Right ventricle myocardium inferior (tissue), 1 donor: ENCODE measurements at places on chromosomes 7 and 10.

DNA sequence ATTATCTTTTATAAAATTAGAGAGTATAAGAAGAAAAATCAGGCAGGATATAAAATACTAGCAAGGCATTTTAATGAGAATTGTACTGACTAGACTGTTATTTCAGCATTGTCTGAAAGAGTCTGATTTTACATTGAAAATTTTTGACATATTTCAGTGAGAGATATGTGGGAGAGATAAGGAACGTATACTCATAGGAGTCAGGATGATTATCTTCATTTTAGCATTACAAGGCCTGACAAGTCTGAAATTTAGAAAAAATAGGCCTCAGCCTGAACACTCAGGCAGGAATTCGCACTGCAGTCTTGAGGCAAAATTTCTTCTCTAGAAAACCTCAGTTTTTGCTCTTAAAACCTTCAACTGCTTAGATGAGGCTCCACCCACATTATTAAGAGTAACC lies 386.0 kb downstream of the HGF start:
- no peak for DNase-seq

GRCh38 chr7:151968357-151968756 lies 12.1 kb downstream of the GALNTL5 start:
- no peak for DNase-seq

DNA sequence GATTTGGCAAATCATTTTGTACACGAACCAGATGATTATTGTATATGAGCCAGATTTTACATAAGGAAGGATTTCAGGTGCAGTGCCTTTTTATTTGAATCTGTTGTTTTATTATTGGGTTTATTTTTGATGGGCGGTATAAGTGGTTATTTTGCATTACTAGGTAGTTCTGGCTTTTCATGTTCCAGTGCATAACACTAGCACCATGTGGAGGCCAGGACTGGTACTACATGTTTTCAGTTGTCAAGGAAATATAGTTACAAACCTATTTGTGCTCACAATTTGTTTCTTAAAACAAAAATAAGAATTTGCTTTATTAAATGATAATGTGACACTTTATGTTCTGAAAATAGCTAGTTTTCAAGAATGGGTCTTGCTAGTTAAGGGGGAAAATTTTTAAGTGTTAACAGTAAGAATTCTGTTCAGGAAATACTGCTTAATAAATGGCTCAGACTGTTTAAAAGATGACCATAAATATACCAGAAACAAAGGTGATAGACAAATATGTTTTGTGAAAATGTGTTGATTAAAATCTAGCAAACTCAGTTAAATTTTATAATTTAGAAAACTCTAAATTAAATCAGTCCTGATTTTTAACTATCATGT lies 7.1 kb upstream of the SEMA3E start:
- no peak for DNase-seq

- DNase-seq = no peak
Measured at GRCh38 chr7:123199883-123200282, at the start of gene SLC13A1. TSS of gene SLC13A1 (minus strand) at chr7:123199969. CDS start at chr7:123199946, 23 bp downstream.

GRCh38 chr7:91266689-91267090 lies 2.5 kb downstream of the FZD1 start:
- DNase-seq = no peak

DNA sequence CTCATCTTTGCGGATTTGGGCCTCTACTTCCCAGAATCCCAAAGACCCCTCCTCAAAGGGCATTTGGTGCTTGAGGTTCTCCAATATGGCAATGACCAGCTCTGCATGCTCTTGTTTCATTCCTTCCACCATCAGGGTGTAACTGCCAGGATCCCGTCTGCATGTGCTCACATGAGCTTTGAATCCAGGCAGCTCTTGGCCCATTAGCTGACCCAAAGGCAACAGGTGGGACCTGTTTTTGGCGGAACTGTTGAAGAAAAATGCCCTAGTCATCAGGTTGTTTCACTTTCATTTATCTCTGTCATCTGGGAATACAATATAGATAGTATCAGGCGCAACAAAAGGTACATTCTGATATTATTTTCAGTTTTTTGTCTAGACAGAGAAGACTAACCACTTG lies 159.1 kb upstream of the TCF7L2 start:
- no peak for DNase-seq

DNA sequence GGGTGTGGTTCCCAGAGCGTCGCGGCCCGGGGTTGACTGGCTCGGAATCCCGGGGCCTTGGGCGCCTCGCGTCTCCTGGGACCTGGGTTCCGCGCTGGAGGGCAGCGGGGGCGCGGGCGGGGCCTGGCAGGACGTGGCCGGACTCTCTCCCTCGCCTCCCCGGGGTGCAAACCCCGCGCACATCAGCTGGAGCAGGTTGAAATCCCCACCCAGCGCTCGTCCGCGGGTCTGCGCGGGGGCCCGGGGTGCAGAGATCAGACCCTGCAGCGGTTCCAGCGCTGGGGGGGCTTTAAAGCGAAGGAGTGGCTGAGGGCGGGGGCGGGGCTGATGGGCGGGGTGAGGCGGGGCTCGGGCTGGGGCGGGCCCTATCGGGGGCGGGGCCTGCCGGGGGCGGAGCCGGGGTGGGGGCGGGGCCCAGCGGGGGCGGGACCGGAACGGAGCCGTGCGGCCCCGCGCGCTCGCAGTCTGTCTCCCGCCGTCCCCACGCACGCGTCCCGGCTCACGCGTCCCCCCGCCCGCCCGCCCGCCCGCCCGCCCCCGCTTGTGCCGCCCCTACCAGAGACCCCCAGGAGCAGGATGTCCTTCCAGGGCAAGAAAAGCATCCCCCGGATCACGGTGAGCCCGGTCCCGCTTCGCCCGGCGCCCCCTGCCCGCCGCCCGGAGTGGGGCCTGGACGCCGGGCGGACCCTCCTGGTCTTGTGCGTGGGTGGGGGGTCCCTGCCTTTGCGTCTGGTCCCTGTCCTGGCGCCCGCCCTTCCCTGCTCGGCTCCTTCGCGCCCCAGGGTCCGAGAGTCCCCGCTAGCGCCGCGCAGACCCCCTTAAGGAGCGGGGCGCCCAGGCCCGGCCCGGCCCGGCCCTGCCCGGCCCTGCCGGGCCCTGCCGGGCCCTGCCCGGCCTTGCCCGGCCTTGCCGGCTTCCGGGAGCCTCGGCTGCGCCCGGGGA lies at the start of gene DPYSL4:
TSS of gene DPYSL4 (plus strand) at position 461 of the 942 bp plus-strand sequence. CDS start at position 577, 116 bp downstream.
- no peak for DNase-seq
